ENCODE measurements at places on chromosomes 1 and 21.

- no peak for DNase-seq
These were observed 523.6 kb upstream of the PLXNA2 start for GRCh38 chr1:208767816-208768215.

DNA sequence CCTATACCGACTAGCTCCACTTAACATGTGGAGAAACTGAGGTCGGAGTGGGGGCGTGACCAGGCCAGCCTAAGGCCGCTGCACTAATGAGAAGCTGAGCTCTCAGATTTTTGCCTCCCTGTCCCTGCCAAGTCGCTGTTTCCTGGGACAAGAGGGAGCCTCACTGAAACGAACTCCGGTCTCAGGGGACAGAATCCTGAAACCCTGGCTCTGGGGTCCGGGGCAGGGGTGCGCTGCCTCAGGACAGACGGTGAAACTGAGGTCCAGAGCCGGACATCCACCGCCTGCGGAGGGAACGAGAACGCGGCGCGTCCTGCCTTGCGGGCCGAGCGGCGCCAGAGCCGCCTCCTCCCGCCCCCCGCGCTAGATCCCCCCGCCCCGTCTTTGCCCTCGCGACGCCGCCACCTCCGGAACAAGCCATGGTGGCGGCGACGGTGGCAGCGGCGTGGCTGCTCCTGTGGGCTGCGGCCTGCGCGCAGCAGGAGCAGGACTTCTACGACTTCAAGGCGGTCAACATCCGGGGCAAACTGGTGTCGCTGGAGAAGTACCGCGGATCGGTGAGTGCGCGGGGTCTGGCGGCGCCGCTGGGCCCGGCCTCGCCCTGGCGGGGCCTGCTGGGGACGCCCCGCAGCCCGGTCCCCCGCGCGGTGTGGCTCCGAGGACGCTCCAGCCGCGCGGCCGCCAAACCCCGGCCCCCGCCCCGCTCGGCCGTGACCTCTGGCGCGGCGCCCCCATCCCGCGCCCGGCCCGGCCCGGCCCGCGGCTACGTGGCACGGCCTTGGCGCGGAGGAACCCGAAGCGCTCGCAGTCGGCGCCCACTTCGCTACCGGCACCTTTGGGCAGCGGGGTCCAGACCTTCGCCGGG is at the start of gene GPX7:
TSS of gene GPX7 (plus strand) at position 381 of the 865 bp plus-strand sequence. CDS start at position 420, 39 bp downstream.
- DNase-seq, result peak; percentile 21

GRCh38 chr21:44823179-44823660 is 5.4 kb upstream of the SUMO3 start:
- DNase-seq, result no peak

GRCh38 chr1:177780096-177780700 is 189.7 kb downstream of the SEC16B start:
- no peak for DNase-seq

- peak; percentile 56 for DNase-seq
These were observed 52.6 kb upstream of the RBM15 start for GRCh38 chr1:110286564-110286963.

DNA sequence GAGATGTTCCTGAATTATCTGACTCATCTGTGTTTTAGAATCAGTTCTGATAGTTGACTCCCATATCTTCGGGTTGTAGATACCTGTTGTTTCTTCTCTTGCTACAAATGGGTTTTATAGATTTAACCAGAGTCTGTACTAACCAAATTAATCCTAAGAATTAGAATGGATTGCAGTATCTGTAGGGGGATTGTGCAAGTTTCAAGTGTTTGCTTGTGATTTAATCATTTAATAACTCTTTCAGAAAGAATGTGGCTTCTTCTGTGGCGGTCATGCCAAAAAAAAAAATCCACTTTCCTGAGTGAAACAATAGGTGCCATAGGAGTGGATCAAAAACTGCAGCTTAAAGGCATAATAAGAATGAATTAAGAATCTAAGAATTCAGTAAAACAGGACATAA is 9.4 kb downstream of the IPO9 start:
- DNase-seq, result no peak

- DNase-seq, result no peak
These were observed 1.4 kb downstream of the ZBTB8A start for GRCh38 chr1:32540605-32541004.

GRCh38 chr1:225845571-225846259 is 35.8 kb downstream of the EPHX1 start:
- DNase-seq, result peak; percentile 9

- no peak for DNase-seq
These were observed at the start of gene KRTAP10-1 for GRCh38 chr21:44539991-44540666. TSS of gene KRTAP10-1 (minus strand) at chr21:44540195. CDS start at chr21:44540150, 45 bp downstream.

- no peak for DNase-seq
These were observed 521 bp upstream of the ZBED6 start for GRCh38 chr1:203794764-203795440.

GRCh38 chr1:170562646-170563338 is 30.8 kb downstream of the GORAB start:
- DNase-seq, result peak; percentile 20

- DNase-seq, result no peak
These were observed 280.4 kb upstream of the C1orf105 start for GRCh38 chr1:172140072-172140471.

GRCh38 chr1:174134003-174134659 is 25.2 kb upstream of the RABGAP1L start:
- DNase-seq, result no peak

DNA sequence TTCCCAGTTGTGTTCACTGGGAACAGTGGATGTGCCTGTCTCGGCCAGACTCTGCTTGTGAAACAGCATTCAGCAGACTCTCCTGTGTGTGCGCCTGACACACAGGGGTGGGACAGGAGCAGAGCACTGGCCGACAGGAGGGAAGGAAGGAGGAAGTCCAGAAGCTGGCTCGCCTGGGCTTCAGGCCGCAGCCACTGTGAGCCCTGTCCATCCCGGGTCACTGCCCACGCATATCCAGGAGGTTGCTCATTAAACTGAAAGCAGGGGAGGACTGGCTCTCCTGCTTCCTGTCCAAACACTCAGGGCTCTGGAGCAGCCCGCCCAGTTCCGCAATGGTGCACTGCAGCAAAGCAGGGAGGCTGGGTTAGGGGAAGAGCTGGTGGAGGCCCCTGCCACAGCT is 218.7 kb upstream of the VAMP3 start:
- DNase-seq, result no peak

DNA sequence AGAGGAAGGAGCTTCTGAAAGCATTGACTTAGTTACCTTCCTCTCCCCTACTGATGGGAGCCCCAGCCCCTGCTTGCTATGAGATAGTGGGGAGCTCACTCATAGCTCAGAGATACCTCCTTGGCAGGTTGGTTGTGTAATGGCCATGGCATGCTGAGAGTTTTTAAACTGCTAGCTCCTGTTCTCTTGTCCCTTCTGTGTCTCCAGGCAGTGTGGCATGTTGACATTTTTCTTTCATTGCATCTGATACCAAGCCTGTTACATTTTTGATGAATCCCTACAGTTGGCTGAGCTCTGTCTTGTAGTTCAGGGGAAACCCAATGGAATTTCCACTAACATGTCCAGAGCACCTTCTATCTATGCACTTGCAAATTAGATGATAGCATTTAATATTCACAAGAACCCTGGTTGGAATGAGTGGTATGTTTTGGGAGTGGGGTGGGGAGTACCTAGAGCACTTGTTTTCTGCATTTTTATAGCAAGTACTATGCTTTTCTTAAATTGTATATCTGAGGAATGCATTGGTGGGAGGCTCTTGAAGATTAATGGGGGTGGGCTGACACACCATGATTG is 39.1 kb upstream of the EFCAB14 start:
- DNase-seq, result no peak
